ENCODE measurements at places on chromosomes 16 and 17.

DNA sequence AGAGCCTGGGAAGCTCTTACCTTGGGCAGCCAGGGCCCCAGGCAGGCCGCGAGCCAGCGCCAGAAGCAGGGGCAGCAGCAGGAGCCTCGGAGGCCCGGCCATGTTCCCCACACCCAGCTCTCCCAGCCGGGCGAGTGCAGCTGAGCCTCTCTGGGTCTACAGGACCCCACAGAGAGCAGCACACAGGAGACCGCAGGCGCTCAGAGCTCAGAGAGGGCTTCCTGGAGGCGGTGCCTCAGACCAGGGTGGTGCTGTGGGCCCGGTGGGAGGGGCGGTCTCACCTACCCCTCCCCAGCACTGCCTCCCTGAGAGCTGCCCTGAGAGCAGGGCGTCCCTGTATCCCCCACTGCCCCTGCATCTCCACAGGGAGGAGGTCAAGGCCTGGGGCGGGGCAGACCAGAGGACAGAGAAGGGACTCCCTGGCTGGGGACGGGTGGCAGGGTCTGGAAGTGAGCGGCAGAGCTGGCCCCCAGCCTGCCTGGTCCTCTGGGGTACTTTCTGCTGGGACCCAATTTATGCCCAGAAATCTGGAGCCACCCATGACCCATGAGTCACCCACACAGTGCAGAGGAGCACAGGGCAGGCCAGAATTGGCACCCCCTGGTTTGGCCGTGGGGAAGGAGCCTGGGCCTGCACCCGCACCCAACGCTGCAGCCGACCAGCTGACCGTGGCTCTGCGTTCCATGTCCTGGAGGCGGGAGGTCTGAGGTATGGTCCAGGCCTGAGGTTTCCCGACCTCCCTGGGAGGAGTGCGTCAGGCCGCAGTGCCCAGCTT lies at the start of gene CD7:
Gene CD7 (minus strand): TSS at position 215 of the 775 bp plus-strand sequence. CDS start 113 bp downstream, at position 102.
- DNase-seq, result no peak

- DNase-seq, result peak; percentile 65
These were observed 46.2 kb downstream of the CYB561 start for GRCh38 chr17:63399856-63400255.

DNA sequence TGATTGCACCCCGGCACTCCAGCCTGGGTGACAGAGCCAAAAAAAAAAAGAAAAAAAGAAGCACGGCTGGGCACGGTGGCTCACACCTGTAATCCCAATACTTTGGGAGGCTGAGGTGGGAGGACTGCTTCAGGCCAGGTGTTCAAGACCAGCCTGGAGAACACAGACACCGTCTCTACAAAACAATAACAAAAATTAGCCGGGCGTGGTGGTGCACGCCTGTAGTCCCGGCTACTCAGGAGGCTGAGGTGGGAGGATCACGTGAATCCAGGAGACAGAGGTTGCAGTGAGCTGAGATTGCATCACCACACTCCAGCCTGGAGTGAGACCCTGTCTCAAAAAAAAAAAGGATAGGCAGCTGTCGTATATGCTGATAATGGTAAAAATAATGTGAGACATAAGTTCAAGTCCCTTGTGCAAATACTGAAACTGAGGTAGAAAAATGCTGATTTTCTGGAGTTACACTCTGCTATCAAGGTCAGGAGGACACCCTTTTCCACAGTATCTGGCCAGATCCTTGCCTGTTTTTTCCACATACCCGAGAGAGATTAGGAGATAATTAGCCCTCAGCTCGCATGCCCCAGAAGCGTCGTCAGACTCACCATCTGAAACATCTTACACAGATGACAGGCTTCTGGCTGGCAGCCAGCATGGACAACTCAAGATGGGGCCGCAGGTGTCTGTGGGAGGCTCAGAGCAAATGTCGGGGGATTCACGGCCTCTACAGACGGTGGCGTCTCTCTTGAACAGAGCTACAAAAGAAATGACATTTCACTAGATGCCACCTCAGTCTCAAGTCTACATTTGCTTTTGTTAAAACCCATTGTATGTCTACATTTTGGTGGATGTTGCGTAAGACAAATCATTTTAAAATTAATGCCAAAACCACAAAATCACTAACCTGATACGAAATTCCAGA lies 36.8 kb downstream of the WDR45B start:
- no peak for DNase-seq

DNA sequence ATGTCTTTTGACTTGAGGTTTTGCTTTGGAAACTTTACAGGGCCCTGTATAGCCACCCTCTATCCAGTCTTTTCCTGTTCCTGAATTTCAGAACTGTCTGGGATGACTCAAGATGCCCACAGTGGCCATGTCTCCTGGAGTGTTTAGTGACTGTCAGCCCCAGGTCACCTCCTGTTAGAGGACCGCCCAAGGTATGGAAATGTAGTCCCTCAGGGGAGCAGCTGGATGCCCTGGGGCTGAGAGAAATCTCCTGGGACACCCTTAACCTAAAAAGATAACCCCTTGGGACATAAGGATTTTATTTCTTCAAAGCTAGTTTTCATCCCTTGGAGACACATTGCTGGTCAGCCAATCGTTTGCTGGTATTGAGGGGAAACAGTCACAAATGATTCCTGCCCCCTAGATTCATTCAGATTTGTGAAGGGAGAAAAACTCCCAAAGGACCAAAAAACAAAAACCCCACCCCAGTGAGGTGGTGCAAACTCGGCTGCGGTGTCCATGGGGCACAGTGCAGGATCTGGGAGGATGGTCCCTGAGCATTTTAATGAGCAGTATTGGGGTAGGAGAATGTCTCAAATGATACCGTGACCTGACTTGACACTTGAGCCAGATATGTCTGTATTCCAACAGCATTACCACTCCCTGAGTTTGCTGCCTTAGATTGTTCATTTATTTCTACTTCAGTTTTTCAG lies 1.7 kb downstream of the ZNF267 start:
- DNase-seq, result no peak

GRCh38 chr16:68275611-68276191 lies 11.4 kb downstream of the SLC7A6 start:
- no peak for DNase-seq

DNA sequence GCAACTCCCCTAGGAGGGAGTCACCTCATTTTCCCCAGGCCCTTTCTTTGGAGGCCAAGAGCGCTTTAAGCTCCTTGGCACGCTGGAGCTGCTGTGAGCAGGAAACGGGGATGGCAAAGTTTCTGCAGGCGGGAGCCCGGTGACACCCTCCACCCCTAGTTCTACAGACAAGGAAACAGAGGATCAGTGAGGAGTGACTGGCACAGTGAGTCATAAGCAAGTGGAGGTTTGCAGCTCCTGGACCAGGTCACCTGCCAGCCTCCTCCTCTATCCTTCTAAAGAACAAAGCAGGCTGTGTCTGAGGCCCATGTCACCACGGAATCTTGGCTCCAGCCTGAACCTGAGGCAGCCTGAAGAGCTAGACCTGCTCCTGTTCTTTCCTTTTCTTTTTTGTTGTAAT lies 141.9 kb downstream of the TMEM132E start:
- no peak for DNase-seq
